ENCODE measurements at places on chromosomes 11 and 22.

DNA sequence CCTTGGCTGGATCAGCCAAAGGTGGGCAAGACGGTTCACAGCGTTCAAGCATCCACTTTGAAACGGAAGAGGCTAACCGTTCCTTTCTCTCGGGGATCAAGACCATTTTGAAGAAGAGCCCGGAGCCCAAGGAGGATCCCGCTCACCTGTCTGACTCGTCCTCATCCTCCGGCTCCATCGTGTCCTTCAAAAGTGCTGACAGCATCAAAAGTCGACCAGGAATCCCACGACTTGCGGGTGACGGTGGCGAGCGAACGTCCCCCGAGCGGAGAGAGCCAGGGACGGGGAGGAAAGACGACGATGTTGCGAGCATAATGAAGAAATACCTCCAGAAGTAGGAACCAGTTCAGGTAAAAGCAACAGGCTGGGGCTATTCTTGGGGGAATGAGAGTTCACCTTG, 141.9 kb upstream of the SEZ6L start:
- DNase-seq: no peak

- no peak for DNase-seq
Measured at GRCh38 chr11:5564259-5565019, 16.1 kb upstream of the OR52H1 start.

DNA sequence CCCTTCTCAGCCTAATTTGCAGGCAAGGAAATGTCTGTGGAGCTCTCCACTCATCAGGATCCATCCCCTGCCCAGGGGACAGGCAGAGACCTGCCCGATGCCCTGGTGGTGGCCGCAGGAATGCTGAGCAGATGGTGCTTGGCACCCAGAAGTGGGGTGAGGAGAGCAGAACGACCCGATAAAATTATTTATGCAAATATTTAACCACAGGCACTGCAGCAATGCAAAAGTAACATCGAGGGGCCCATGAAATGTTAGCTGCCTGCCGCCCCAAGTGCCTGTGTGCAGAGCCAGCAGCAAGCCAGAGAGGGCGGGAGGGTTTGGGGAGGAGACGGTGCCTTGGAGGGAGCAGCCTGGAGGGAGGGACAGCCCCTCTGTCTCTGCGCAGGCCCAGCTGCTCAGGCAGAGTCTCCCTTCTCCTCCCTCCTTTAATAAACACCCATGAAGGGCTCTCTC, 205.5 kb downstream of the CTTN start:
- DNase-seq: no peak

- no peak for DNase-seq
Measured at GRCh38 chr11:115197031-115197430, 307.2 kb downstream of the CADM1 start.

GRCh38 chr22:37741312-37741795, 44.5 kb downstream of the TRIOBP start:
- no peak for DNase-seq

DNA sequence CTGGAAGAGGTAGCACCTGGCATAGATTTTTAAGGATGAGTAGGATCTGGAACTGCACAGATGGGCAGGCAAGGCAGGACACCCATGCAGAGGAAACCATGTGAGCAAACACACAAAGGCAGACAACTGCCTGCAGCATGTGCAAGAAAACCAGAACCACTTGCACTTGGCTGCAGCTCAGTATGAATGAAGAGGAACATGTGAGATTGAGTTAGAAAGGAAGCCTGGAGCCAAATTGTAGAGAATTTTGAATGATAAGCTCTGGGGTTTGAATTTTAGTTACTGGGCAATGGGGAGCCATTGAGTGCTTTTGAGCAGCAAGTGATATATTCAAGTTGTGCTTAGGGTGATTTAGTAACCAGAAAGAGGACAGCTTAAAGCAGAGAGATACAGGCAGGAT, 583.4 kb downstream of the SOX6 start:
- DNase-seq: no peak
